Activated naive CD4-positive, alpha-beta T cell (primary cell): ENCODE measurements at places on chromosomes 5 and 9.

DNA sequence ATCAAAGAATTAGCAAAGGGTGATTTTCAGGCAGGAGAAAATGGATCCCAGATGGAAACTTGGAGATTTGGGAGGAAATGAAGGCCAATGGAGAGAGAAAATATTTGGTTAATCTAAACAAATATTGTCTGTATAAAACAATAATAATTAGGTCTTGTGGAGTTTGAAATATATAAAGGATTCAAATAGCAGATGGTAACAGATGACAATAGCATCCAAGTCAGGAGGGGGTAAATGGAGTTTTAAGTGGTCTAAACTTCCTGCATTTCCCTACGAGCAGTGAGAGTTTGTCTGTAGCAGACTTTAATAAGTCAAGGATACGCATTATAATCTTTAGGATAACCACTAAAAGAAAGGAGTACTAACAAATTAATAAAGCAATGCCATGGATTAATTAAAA lies 49.0 kb upstream of the GGTA1 start:
- DNase-seq: no peak

GRCh38 chr5:4104831-4105597 lies 509.4 kb downstream of the IRX1 start:
- DNase-seq: no peak

DNA sequence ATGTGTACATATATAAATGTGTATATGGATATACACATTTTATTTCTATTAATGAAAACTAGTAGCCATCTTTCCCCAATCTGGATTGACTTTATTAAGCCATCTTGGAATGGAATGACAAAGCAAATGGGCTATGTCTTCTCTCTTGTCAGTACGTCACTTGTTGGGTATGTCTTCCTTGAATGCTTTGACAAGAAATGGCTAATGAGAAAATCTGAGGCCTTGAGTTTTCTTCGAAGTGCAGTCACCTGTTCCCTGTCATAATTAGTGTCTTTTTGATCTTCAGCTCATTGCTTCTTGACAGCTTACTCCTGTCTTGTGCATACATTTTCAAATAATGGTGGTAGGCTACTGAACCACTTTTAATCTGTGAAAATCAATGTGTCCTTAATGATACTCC lies 243.2 kb upstream of the RGMB start:
- no peak for DNase-seq

- no peak for DNase-seq
Measured at GRCh38 chr5:177176175-177176711, 42.7 kb downstream of the NSD1 start.

DNA sequence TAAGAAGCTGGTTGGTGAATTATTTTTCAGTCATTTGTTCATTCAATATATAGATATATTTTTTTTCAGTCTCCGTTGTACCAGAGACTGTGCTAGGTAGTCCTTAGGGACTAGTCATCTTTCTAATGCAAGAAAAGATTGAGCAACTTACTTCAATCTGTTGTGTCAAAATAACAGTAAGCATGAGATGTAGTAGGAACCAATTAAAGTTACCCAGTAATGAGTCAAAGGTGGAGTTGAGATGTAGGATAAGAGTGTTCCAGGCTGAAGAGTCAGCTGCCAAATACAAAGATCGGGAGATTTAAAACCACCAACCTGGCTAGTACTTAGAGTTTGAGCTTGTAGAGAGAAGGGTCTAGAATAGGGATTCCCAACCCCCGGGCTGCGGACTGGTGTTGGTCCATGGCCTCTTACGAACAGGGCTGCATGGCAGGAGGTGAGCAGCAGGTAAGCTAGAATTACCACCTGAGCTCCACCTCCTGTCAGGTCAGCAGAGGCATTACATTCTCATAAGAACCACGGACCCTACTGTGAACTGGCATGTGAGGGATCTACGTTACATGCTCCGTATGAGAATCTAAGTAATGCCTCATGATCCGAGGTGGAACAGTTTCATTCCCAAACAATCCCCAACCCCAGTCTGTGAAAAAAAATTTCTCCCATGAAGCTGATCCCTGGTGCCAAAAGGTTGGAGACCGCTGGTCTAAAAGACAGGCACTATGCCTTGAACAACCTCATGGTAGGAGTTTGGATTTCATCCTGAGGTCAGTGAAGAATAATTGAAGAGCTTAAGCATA lies 1241.5 kb upstream of the WWC1 start:
- DNase-seq: no peak

DNA sequence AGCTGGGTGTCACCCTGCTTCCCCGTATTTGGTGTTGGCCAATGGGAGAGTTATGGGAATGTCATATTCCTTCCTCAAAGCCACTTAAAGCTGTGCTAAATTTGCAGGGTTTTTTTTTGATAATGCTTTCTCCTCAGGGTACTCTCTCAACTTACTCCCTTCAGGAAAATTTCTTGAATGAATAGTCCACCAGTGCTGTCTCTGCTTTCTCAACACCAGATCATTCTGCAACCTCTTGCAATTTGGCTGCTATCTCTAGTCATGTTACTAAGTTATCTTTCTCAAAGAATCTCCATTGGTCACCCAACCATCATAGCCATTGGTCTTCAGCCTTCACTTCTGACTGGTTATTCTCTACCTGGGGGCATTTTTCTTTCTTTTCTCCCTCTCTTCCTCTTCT lies 13.4 kb upstream of the TNFAIP8 start:
- no peak for DNase-seq

GRCh38 chr9:117869287-117869686 lies 165.1 kb downstream of the TLR4 start:
- DNase-seq: no peak

DNA sequence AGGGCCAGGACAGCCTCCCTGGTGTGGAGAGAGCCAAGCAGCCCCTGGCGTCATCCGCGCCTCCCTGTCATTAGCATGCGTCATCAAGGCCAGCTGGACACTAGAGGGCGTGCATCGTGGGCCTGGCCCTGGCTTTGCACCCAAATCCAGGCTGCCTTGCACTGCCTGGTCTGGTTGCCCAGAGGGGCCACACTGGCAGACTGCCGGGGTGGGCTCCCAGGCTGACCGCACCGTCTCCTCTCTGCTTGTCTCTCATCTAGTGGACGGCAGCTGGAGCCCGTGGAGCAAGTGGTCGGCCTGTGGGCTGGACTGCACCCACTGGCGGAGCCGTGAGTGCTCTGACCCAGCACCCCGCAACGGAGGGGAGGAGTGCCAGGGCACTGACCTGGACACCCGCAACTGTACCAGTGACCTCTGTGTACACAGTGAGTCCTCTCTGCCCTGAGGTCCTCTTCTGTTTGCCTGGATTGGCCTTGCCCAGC lies 29.0 kb downstream of the HK3 start:
- DNase-seq: no peak

GRCh38 chr5:151221574-151221973 lies 2.3 kb downstream of the CCDC69 start:
- no peak for DNase-seq

DNA sequence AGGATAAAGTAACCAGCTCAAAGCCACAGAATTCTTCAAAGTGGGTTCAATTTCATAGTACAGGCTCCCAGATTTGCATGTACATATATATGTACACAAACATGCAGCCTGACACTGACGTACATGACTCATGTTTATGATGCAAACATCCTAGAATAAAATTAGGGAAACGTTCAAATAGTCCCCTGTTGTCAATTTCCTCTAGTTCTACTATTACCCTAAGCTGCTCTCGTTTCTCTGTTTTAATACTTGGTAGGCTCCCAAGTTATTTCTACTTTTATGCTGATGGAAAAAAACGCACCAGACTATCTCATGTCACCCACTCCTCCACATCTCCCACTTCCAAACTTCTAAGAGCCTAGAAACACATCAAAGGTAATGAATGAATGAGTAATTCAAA lies 229.7 kb downstream of the EPB41L4A start:
- DNase-seq: no peak

DNA sequence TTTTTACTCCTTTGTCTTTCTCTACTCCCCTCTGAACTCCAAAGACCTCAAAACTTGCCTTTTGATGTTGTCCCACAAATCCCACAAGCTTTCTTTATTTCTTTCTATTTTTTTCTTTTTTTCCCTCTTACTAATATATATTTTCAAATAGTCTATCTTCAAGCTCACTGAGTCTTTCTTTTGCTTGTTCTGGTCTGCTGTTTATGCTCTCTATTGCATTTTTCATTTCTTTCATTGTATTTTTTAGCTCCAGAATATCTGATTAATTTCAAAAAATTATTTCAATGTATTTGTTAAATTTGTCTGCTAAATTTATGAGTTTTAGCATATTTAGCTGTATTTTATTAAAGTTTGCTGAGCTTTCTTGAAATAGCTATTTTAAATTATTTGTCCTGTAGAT lies 223.3 kb upstream of the IRX1 start:
- DNase-seq: no peak

DNA sequence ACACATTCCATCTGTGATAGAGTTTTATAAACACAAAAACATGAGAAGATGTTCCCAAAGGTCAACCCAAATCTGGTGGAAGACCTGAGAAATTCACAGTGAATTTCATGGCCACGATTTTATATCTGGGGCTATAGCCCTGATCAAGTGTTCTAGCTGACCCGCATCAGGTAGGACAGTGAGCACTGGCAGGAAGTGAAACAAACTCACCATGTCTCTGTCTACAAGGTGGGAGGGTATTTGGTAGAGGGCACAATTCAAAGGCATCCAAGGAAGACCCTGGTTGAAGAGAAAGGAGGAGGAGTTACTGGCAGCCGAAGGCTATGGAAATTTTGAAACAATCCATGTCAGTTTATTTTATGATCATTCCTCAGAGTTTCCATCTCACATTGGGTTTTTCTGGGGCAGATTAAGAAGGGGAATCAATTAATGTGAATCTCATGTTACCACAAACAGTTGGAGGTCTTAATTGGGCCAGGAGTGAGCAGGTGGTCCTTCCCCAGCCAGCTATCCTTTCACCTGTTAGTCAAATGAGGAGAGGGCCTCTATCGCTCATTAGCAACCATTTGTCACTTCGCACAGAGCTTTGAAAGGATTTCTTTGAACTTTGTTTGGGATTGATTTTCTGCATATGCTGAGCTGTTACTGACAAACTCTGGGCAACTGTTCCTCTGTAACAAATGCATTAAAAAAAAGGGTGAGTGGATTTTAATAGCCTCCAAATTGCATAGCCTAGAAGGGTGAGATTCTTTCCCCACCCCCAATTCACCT lies 612.0 kb upstream of the CLINT1 start:
- no peak for DNase-seq

- no peak for DNase-seq
Measured at GRCh38 chr5:820245-820644, 30.5 kb downstream of the ZDHHC11 start.

- no peak for DNase-seq
Measured at GRCh38 chr5:76670508-76670907, 45.4 kb upstream of the F2R start.

DNA sequence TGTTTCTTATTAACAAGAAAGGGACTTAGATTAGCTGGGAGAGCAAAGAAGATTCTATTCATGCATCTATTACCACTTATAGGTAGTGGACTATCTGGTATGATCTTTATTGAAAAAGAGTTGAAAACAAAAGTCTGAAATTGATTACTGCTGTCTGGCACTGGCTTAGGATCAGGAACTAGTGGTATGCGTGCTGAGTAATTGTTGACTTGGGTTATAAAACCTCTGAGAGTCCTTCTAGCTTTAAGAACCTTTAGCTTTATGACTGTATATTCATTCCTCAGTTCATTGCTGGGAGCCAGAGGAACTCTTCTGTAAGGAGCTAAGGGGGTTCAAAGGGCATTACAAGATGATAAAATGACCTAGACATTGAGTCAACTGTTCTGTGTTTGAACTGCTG lies 7.6 kb downstream of the SLC1A1 start:
- DNase-seq: no peak

- DNase-seq: no peak
Measured at GRCh38 chr5:7867260-7867659, 1.6 kb downstream of the FASTKD3 start.

GRCh38 chr5:135079099-135079681 lies 45.2 kb upstream of the PITX1 start:
- no peak for DNase-seq
